ENCODE measurements at places on chromosomes 6 and 20. TPM values are rescaled to one million over a fixed set of nuclear protein-coding genes. Genes with fewer than 3 reads are reported as not detected.
A peak's percentile ranks its signal among the peaks of the same experiment; 100 is the strongest.

DNA sequence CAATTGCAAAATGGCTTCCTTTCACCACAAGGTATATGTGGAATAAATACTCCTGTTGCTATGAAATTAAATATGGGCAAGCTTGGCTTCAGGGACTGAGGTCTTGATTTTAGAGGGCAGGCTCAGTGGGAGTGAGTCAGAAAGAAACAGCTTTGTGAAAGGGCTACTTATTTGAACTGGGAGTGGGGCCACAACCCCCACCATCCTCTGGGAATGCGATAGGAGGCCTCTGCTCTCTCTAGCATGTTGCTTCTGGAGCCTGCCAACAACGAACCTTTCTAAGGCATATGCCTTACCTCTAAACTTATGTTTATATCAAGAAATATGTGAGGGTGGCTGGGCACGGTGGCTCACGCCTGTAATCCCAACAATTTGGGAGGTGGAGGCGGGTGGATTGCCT lies 149.7 kb downstream of the LRRC1 start:
- no peak for DNase-seq

DNA sequence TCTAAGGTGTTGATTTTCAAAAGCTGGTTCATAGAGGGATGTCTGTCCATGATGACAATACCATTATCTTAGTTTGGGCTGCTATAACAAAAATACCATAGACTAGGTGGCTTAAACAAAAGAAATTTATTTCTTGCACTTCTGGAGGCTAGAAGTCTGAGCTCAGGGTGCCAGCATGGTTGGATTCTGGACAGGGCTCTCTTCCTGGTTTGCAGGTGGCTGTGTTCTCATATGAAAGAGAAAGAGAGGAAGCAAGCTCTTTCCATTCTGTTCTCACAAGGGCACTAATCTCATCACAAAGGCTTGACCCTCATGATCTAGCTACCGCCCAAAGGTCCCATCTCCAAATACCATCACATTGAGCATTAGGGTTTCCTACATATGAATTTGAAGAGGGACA lies 144.5 kb upstream of the SLC24A3 start:
- no peak for DNase-seq

DNA sequence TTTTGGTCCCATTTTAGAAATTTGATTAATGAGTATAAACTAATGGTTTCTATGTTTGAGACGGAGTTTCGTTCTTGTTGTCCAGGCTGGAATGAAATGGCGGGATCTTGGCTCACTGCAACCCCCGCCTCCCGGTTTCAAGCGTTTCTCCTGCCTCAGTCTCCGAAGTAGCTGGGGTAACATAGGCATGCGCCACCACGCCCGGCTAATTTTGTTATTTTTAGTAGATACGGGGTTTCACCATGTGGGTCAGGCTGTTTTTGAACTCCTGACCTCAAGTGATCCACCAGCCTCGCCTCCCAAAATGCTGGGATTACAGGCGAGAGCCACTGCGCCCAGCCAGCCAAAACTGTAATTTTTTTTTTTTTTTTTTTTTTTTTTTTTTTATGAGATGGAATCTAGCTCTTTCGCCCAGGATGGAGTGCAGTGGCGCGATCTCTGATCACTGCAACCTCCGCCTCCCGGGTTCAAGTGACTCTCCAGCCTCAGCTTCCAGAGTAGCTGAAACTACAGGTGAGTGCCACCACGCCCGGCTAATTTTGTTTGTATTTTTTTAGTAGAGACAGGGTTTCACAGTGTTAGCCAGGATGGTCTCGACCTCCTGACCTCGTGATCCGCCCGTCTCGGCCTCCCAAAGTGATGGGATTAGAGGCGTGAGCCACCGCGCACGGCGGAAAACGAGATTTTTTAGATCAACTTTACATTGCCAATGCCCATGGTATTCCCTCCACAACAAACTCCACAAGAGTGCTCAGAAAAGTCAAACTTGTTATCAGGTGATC lies 127.8 kb downstream of the HFE start:
- peak; percentile 77 for DNase-seq

The NT5E gene
- total RNA-seq, result 15.2 TPM

The NSFL1C gene
- 109 TPM for total RNA-seq

The MEI4 gene
- total RNA-seq, result not detected

The HAO1 gene
- not detected for total RNA-seq

Measured in activated CD4-positive, alpha-beta T cell treated with anti-CD3 and anti-CD28 coated beads, Interleukin-2, amount 10 ng/mL, durations not matched to agents 24 days and 14 days (primary cell).